ENCODE measurements at places on chromosomes 2 and 18.

GRCh38 chr2:228377533-228377932 lies 196.0 kb upstream of the SPHKAP start:
- no peak for DNase-seq

- no peak for DNase-seq
Measured at GRCh38 chr2:37625156-37625555, 46.3 kb downstream of the CDC42EP3 start.

DNA sequence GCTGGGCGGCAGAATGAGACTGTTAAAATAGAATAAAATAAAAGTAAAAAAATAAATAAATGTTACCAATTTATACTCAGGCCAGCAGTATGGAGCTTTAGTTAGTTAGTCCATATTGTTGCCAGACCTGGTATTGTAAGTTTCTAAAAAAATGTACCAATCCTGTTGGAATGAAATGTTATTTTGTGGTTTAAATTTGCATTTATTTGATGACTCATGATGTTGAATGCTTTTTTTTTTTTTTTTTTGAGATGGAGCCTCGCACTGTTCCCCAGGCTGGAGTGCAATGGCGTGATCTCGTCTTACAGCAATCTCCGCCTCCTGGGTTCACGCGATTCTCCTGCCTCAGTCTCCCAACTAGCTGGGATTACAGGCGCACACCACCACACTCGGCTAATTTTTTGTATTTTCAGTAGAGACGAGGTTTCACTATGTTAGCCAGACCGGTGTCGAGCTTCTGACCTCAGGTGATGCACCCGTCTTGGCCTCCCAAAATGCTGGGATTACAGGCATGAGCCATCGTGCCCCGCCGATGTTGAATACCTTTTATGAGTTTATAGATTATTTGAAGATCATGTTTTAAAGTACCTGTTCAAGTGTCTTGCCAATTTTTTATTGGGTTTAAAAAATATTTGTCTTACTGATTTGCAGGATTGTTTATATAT lies 5.7 kb upstream of the PTPRN start:
- DNase-seq = no peak

GRCh38 chr2:43075811-43076585 lies 150.4 kb downstream of the ZFP36L2 start:
- peak; percentile 83 for DNase-seq

DNA sequence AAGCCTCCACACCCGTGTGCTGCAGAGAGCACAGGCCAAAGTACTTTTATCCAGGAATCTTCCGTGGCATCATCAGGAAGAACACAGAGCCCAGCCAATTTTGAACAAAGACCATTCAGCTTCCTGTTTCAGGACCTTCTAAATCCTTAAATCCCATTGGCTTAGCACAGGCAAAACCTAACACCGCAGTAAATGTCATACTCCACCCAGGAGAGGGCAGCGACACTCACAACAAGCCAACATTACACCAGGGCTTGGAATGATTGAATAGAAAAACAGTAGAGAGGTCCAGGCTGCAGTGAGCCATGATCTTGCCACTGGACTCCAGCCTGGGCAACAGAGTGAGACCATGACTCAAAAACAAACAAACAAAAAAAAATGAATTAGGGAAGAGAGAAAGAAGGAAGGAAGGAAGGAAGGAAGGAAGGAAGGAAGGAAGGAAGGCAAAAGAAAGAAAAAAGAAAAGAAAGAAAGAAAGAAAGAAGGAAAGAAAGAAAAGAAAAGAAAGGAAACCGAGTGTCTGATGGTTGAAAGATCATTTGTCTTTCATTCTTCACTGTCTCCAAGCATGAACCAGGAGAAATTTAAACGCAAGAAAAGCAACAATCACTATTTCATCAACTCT lies 144.6 kb upstream of the SATB2 start:
- DNase-seq = no peak

GRCh38 chr2:38370664-38371063 lies 6.4 kb downstream of the ATL2 start:
- DNase-seq = no peak

GRCh38 chr2:86751778-86752177 lies 31.7 kb downstream of the RMND5A start:
- DNase-seq = no peak

- DNase-seq = no peak
Measured at GRCh38 chr2:128593879-128594650, 275.4 kb upstream of the HS6ST1 start.

- peak; percentile 41 for DNase-seq
Measured at GRCh38 chr18:79458131-79458838, 62.6 kb downstream of the NFATC1 start.

DNA sequence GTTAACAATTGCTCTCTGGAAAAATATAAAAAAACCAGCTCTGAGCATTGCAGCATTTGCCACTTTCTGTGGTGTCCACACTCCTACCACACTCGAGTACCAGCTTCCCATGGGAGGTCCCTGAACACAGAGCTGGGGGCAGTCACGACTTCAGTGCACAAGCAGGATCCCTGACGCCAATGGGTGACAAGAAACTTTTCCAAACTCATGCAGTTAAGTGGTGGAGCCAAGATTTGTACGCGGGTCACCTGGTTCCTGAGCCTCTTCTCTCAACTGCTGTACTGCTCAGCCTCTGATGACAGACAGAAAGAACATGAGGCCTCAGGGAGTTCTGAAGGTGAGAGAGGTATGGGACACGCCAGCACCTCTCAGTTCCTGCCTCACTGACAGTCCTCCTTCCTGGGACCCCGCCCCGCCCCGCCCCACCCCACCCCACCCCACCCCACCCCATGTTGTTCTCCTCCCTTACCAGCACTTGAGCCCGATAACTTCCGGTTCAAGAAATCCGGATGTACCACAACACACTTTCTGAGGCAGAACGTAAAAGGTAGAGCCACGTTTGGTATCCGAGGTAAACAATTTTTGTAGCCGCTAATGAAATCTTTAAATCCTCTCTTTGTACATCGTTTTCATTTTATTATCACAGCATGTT lies 287.6 kb downstream of the MYCN start:
- no peak for DNase-seq

GRCh38 chr2:160574468-160575140 lies 81.0 kb upstream of the RBMS1 start:
- no peak for DNase-seq

DNA sequence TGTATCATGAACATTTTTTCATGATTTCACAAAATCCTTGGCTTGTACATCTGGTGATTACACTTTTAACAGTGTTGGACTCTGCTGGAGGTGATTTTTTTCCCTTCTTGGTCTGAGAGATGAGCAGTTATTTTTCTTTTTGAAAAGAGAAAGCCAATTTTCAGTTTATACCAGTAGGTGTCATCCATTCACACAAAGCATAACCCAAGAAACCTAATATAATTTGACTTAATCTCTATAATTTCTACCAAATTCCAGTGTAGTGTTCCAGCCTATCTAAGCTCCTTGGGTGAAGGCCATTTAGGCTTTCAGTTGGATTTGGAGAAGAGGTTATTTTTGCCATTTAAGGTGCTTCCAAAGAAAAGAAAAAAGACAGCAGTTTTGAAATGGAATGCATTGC lies 7.7 kb upstream of the ICOS start:
- no peak for DNase-seq

DNA sequence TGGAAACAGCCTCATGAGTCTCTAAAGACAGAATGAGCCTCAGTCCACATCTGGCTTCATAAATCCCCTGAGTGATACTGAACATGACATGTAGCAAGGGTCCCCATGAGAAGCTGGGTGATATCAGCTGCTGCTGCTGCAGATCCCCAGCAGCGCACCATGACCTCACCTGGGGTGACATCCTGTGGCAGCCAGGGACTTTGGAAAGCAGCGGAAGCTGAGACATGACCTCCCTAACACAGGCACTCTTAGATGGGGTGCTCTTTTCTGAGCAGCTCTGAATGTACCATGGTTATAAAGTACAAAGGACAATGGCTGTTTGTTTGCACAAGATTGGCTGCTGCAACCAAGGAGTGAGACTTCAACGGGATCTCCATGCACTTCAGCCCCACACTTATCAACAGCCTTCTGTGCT lies 74.7 kb upstream of the TMEM200C start:
- DNase-seq = no peak

- no peak for DNase-seq
Measured at GRCh38 chr2:20415511-20415918, 31.4 kb upstream of the RHOB start.

- no peak for DNase-seq
Measured at GRCh38 chr2:173874003-173874893, 90.9 kb downstream of the SP3 start.

DNA sequence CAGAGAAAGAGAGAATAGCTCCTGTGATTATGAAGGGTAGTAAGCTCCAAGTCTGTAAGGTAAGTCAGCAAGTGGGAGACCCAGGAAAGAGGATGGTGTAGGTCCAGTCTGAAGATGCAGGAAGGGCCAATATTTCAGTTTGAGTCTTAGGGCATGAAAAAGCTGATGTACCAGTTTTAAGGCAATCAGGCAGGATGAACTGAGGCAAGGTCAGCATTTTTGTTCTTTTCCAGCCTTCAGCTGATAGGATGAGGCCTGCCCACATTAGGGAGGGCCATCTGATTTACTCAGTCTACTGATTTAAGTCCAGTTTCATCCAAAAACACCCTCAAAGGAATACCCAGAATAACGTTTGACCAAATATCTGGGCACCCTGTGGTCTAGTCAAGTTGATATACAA lies 347.3 kb downstream of the CMPK2 start:
- DNase-seq = no peak

DNA sequence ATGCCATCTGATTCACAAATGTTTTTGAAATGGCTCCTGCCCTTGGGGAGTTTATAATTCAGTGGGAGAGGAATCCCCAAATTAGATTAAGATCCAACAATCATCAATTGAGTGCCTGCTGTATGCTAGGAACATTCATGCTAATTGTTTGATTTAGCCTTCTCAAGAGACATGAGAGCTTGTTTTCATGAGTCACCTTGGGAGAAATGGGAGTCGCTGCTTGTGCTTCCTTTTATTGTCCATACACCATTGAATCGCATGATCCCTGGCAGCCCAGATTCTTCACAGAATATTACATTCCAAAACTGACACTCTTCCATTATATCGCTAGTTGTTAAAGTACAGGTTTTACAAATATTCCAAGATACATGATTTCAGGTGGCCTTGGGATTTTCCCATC lies 106.0 kb upstream of the MAP3K20 start:
- DNase-seq = no peak
